Activated CD8-positive, alpha-beta memory T cell treated with anti-CD3 and anti-CD28 coated beads for 1 hour (primary cell): ENCODE measurements at places on chromosomes 6 and 20.

GRCh38 chr20:47164140-47164539, 192.4 kb downstream of the ZMYND8 start:
- DNase-seq, result no peak

DNA sequence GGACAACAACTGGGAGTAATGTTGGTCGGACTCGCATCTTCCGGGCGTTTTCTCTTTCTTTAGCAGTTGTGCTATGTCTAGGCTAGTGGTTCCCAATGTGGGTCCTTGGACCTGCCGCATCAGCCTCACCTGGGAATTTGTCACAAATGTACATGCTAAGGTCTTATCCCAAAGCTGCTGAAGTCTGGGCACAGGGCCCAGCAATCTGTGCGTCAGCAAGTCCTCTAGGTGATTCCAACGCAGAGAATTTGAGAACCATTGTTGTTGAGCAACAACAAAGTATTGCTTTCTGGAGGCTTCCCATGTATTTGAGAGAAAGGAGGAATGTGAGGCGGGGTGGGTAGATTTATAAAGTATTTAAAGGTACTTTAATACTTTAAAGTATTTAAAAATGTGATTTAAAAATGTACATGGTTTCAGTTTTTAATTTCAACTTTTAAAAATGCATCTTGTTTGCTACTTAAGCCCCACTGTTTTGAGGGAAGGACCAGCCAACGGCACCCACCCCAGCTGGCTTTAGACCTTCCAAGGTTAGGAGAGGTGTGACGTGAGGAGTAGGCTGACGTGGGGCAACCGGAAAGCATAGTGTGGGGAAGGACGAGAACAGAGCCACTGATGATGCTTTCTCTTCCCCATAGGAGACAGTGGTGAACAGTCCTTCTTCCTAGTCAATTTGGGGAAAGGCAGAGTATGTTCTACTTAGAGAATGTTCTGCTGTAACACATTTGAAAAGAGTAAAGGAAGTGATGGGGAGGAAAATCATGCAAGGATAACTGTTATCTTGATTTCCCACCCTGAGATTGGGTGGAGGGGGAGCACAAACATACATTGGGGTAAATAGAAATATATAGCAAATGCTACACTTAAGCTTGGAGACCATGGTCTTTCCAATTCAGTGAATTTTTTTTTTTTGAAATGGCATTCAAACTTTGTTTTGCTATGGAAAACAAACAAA, 4.3 kb downstream of the UST start:
- no peak for DNase-seq

DNA sequence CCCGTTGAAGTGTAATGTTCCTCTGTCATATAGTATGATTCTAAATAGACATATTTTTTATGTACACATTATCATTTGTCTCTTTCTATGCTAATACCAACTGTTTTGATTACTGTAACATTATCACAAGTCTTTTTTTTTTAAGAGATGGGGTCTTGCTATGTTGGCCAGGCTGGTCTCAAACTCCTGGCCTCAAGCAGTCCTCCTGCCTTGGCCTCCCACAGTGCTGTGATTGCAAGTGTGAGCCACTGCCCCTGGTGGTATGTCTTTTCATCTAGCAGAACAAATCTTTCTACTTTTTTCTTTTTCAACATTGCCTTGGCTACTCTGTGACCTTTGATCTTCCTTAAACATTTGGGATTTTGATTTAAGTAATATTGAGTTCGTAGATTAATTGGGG, 57.7 kb downstream of the SLX4IP start:
- no peak for DNase-seq

DNA sequence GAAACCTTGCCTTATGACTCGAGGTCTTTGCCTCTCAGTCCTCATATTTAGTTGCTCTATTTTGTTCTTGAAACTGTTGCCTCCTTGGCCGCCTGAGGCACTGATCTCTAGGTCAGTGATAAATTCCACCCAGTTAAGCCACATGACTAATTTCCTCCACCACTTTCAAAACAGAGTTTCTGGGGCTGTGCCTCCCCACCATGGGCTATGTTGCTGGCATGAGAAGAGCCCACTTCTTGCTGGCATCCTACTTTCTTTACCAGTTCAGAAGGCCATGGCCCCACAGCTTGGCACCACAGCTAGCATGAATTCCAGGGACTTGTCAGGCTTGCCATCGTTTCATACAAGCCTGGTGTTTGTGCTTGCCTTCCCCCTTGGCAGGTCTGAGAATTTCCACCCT, 361.4 kb upstream of the JAG1 start:
- no peak for DNase-seq

GRCh38 chr6:27650620-27651370, 177.9 kb upstream of the ZNF184 start:
- DNase-seq, result no peak

GRCh38 chr20:51393571-51393970, 148.9 kb downstream of the NFATC2 start:
- DNase-seq, result no peak

DNA sequence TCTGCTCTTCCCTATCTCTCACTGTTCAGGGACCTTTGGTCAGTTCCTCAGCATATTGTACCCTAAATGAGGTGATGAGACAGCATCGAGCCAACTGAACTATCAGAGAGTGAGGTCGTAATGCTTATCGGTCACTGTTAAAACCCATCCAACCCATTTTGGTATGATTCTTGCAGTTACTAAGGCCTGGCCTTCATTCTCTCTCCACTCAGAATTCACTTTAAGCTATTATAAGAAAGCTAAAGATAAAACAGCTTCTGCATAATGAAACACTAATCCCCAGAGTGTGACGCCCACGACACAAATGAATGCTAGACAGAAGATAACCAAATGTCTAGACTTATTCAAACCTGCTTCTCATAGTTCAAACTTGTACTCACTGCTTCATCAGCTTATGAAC, 175.8 kb downstream of the GMPR start:
- DNase-seq, result no peak

GRCh38 chr6:33748841-33749240, 2.1 kb upstream of the IP6K3 start:
- no peak for DNase-seq

DNA sequence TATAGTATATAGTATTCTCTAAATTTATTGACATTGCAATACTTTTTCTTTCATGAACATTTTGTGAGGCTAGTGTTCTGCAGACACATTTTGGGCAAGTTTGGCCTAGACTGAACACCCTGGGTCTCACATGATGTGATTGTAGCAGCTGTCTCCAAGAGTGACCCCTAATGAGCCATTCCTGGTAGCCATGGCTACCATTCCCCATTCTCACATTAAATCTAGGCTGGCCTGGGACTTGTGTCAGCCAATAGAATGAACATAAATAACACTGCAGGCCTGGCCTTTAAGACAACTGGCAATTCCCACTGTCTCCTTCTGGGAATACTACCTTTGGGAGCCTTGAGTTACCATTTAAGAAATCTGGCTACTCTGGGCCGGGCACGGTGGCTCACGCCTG, 38.0 kb upstream of the TASP1 start:
- DNase-seq, result no peak

GRCh38 chr6:145074805-145075204, 660.5 kb downstream of the EPM2A start:
- no peak for DNase-seq

DNA sequence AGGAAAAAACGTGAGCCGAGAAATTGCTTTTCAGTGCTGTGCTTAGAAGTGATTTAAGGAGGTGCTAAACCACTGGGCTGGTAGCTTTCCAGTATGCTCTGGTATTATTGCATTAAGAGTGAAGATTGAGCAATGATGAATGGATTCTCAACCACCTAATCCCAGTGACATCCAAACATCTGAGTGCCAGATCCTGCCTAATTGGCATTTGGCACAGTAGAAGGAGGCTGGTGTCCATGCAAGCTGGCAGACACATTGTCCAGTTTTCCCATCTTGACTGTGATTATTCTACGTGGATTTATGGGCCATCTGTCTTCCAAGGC, 398.0 kb upstream of the PLCB4 start:
- DNase-seq, result no peak

DNA sequence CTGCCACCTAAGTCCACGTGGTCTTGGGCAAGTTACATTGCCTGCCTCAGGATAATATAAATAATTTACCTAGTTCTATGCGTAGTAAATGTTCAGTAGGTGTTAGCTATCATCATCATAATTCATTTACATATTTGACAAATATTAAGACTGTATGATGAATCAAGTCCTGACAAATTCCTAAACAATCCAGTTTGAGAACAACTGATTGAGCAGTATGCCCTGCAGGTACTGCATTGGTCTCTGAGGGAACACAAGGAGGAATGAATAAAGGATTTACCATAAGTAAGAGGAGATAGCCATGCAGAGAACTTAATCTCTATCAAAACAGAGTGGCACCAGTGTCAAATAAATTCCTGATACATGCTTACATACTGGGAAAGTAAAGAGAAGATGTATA, 70.4 kb downstream of the SAMD5 start:
- no peak for DNase-seq

DNA sequence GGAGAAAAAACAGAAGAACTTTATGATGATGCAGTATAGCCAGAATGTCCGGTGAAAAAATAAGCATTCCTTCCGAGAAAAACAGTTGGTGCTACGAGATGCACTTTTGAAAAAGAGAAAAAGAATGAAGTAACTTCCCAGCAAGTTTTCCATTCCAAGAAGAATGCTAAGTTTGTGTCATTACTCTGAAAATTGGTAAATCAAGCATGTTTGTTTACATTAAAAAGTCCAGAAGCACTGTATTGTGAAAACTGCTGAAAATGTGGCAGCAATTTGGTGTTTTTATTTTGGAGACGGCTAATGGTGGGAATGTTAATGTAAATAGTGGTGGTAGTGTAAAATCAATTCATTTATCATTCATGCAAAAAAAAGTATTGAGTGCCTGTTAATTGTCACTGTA, 46.3 kb downstream of the MKKS start:
- DNase-seq, result no peak

DNA sequence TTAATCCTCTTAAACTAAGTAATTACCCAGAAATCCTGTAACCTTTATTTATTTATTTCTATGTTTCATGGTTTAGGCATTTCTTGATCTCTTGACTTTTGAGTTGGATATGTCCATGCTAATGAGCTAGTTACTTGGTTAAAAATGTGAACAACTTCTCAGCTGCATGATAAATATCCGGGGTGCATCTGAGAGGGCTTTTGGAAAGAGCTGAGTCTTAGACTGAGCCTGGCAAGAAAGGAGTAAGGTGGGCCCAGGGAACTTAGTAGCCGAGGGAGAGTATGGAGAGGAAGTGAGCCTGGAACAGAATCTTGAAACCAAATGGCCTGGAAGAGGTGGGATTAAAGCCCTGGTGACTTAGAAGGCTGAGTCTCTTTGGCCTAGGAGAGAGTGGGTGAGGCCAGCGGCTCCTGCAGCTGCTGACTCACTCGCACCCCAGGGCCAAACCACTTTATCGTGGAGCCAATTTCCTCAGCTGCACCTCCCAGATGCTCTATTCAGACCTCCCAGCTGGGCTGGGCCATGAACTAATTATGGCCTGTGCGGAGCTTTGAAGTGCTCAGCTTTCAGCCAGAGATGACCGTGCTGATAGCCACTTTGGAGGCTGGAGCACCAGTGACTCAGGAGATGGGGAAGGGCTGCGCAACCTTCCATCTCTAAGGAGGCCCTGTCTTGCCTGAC, 19.1 kb downstream of the TGM3 start:
- DNase-seq, result no peak

DNA sequence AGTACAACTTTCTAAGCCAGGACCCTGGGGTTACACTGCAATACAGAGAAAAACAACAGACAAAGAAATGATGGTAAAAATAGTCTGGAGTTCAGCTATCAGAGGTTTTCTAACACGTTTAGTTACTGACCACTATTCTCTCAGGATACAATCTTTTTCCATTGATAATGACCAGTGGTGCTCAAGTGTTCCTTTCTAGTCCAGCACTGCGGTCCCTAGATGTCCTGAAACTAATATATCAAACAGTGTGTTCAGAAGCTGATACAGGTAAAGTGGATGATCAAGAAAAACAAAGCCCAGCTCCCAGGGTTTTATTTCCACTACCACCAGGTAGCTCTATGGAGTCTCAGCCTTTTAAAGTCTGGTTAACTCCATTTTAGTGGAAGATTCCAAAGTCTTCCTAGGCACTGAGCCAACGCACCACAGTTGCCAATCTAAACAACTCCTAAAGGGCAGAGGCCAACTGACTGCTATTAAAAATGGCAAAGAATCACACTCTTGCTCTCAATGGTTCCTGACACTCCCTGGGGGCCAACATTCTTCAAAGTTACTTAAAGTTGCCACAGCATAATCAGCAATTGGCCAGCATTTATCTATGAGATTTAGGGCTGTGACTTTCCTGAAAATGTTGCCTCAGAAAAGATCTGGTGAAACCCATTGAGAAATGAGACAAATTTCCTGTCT, 38.2 kb downstream of the DZANK1 start:
- DNase-seq, result no peak

- no peak for DNase-seq
Observed at GRCh38 chr6:12363651-12364381, 73.7 kb downstream of the EDN1 start.

DNA sequence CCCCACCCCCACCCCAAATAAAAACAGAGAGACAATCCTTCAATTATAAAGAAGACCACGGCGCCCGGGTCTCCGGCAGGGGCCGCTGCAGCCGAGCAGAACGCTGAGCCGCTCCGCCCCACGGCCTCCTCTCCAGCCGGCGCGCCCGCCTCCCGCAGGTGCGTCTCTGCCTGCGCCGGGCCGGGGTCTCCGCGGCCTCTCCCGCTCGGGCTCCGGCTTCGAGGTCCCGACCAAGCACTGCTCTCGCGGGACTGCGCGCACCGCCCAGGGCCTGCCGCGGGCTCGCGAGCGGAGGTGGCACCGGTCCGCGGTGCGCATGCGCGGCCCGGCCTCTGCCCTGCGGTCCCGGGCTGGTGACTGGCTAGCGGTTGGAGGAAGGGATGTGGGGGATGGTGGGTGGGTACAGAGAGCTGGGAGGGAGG, 241 bp upstream of the SIRT5 start:
- peak; percentile 91 for DNase-seq

- no peak for DNase-seq
Observed at GRCh38 chr6:156651486-156651885, 125.7 kb upstream of the ARID1B start.

- DNase-seq, result no peak
Observed at GRCh38 chr6:53360093-53360912, 11.6 kb upstream of the ELOVL5 start.

GRCh38 chr20:383889-384288, 3.3 kb downstream of the TRIB3 start:
- no peak for DNase-seq

GRCh38 chr20:10553326-10553984, 118.3 kb downstream of the SLX4IP start:
- no peak for DNase-seq
